ENCODE measurements at places on chromosomes 4 and X.

DNA sequence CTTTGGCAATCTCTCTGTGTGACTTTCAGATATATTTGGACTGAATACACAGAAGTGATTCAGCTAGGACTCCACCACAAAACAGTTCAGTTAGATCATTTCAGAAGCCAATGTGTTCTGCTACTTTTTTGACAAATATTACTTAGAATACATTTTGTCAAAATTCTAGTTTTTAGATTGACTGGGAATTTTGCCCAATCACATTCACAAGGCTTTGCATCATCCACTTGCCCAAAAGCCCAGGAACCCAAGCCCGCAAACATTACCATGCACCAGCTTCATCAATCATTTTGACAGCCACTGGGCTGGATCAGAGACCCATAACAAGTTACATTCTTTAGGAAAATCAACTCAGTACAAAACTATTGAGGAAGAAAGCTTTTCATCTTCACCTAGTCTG lies 256.6 kb upstream of the NDST3 start:
- DNase-seq: peak; percentile 88

GRCh38 chr4:629915-630641 lies 4.7 kb downstream of the PDE6B start:
- DNase-seq: no peak

DNA sequence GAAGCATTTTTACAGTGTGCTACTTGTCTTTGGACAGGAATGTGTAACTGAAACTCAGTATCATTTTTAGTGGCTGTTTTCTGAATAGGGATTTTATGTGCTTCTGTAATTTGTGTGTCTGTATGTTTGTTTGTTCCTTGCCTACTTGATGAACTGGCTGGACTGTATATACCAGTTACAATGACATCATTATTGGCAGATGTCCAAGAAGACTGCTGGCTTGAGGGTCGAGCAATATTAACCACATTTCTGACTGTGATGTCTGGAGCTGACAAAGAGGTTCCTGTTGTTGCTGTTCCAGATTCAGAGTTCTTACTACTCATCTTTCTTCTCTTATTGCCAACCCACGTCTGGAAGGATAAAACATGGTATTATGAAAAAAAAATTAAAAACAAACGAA lies 33.0 kb downstream of the HDX start:
- DNase-seq: peak; percentile 43

DNA sequence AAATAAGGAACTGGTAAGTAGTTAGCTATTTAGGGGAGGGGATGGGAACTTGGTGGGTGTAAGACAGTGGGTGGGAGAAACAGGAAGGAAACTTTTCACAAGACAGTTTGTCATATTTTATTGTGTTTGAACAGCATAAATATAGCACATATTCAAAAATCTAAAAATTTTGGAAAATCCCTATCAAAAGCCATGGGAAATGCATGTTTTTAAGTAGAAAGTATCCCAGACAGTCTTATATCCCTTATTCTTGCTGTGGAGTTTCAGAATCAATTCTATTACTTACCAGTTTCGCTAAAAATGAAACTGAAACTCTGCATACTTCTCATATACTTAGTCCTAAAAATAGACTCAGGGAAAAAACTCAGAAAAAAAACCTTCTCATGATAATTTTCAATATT lies 22.3 kb upstream of the RASGEF1B start:
- no peak for DNase-seq

DNA sequence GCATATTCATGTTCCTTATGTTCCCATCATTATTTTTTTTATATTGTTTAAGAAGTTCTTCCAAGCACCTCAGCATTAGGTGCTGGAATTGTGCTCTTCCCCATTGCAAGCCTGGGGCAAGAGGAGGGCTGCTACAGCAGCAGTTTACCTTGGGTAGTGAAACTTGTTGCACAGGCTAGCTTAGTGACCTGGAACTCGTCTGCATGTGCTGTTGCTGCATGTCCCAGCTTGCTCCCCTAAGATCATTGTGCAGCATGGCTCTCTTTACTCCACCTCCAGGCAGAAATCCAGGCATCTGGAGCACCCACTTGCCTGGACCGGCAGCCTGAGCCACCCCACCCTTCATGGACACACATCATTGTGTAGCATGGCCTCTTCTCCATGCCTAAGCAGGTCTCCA lies 776.0 kb downstream of the GLUD2 start:
- no peak for DNase-seq

DNA sequence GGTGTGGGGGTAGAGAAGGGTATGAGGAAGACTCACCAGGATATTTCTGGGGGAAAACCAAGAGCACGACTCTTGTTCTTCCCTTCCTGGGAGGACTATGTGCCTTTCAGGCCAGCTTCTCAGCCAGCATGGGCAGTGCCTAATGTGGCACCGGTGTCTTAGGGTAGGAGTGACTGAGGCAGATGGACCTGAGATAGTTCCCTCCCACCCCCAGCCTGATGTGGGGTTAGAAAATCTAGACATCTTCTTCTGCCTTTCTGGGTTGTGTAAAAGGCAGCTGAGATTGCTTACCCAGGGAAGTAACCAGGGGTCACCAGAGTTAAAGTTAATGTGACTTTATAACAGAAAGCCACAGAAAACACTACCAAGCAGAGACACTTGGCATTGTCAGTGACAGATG lies 127.3 kb downstream of the TMA16 start:
- DNase-seq: no peak

- DNase-seq: peak; percentile 45
These were observed 226.6 kb downstream of the NSUN7 start for GRCh38 chr4:40976343-40976742.

GRCh38 chr4:94639298-94639697 lies 118.5 kb upstream of the BMPR1B start:
- DNase-seq: no peak

GRCh38 chr4:10671366-10671765 lies 13.2 kb downstream of the CLNK start:
- DNase-seq: no peak

GRCh38 chrX:5810636-5811035 lies 418.0 kb downstream of the NLGN4X start:
- no peak for DNase-seq

Data from astrocyte (in vitro differentiated cells and primary cell).